Amniotic stem cell (primary cell): ENCODE measurements at places on chromosomes 6 and 20.

GRCh38 chr6:15109338-15110090 is 136.4 kb upstream of the JARID2 start:
- DNase-seq = no peak

DNA sequence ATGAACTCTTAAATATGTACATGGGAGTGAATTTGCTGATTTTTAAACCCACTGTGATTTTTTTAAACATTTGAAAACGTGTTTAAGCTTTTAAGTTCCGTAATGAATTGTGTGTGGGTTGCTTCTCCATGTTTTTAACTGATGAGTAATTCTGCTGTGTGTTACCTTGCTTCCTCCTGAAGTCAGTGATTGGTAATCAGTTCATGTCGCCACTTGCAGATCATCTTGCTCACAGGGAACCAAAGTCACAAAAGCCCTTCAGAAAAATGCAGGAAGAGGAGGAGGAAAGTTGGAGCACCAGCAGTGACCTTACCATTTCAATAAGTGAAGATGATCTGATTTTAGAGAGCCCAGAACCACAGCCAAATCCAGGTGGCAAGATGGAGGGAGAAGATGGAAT is 36.7 kb downstream of the KIZ start:
- no peak for DNase-seq

- no peak for DNase-seq
These were observed 33.0 kb upstream of the SLCO4A1 start for GRCh38 chr20:62609279-62609720.

GRCh38 chr20:56187534-56188165 is 60.9 kb upstream of the MC3R start:
- DNase-seq = no peak

DNA sequence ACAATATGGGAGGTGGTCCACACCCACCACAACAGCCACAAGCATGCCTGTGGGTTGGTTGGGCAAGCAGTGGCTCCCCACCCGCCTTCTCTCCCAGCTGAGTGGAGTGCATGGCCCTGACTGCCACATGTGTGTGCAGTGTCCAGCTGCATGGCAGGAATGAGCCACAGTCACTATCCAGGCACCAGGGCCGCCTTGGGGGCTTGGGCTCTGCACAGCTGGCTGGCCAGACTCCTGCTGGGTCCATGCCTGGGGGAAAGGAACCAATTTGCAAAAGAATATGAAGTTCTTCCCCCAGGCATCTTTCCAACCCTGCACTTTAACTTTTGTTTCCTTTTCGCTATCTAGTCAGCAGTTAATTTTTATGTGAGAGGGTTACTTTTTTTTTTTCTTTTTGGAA is 11.6 kb upstream of the ASCC3 start:
- no peak for DNase-seq

GRCh38 chr6:24584382-24584720 is 61.6 kb downstream of the KIAA0319 start:
- DNase-seq = no peak

- no peak for DNase-seq
These were observed 39.1 kb downstream of the NRN1 start for GRCh38 chr6:5967594-5967993.

GRCh38 chr6:117601811-117602150 is 530 bp downstream of the GOPC start:
- DNase-seq = no peak

DNA sequence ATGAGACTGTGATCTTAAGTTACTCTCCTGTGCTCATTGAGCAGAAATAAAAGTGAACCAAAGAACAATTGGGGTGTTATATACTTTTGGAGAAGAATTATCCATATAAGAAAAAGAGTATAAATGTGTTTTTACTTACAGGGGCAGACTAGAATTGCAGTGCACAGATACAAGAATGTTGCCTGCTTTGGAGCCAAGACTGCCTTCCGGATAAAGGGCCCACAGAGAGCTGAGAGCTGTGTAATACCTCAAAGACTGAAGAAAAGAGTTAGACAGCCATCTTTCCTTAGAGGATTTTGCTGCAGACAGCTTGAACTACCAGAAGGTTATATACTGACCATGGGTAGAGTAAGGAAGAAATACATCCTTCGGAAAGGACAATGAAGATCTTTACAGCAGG is 1235.5 kb upstream of the CITED2 start:
- no peak for DNase-seq

DNA sequence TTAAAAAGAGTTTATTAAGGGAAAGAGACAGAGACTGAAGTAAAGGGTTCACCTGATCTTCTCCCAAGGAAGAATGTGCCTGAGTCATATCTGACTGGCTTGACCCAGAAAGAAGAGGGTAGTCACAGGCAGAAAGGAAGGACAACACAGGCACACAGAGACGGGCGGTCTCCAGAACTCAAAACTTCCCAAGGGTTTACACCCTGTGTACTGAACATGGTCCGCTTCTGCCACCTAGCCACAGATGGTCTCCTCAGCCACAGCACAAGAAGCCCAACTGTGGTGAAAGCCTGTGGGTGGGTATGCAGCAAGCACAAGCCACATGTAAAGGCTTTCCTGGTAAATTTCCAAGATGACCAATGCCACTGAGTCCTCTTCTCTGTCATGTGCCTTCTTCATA is 17.2 kb downstream of the UNC5CL start:
- DNase-seq = peak; percentile 13

DNA sequence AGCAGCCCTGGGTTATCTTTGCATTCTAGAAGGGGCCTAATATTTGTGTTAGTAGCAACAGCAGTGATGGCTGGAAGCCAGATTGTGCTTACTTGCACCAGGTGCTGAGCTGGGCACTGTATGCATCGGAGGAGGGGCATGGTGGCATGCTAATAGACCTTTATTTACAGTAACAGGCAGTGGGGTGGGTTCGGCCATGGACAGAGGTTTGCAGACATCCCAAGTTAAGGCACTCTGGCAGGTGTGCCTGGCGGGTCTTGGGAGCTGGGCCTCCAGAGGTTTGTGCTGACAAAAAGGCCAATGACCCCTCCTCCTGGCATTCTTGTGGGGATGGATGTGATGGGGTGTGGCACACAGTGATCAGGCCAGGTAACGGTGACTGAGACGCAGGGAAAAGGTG is 39.0 kb upstream of the CD93 start:
- no peak for DNase-seq

DNA sequence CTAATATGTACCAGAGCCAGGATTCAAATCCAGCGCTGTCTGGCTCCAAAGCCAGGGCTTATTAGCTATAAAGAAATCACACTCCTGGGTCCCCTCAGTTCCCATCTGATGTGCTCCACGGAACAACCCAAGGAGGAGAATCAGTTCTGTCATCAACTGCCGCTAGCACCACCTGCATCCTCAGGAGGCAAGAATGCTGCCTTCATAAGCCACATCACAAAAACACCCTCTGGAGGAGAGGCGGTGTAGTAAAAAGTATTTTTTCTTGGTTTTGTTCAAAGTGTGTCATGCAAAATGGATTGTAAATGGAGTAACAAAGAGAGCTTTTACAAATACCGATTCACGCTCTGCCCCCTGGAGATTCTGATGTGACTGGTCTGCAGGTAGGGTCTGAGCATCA is 57.1 kb downstream of the TNFRSF21 start:
- DNase-seq = no peak

DNA sequence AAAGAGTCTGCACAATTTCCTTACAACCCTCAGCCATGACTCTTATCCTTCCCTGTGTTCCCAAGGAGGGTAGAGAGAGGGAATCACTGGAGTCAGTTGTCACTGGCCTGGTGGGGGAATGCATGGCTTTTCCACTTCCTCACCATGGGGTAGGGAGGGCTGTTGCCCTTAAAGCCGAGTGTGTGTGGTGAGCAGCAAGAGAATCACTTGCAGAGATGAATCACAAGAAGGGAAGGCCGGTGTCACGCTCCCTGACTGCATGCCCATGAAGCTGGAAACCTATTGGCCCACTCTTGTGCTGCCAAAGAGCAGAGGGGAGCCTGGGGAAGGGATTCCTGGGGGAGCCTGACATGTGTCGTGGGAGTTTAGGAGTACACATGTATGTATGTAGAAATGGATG is 18.1 kb upstream of the BMP6 start:
- DNase-seq = no peak

- no peak for DNase-seq
These were observed 192.3 kb downstream of the UTRN start for GRCh38 chr6:144477396-144477795.

DNA sequence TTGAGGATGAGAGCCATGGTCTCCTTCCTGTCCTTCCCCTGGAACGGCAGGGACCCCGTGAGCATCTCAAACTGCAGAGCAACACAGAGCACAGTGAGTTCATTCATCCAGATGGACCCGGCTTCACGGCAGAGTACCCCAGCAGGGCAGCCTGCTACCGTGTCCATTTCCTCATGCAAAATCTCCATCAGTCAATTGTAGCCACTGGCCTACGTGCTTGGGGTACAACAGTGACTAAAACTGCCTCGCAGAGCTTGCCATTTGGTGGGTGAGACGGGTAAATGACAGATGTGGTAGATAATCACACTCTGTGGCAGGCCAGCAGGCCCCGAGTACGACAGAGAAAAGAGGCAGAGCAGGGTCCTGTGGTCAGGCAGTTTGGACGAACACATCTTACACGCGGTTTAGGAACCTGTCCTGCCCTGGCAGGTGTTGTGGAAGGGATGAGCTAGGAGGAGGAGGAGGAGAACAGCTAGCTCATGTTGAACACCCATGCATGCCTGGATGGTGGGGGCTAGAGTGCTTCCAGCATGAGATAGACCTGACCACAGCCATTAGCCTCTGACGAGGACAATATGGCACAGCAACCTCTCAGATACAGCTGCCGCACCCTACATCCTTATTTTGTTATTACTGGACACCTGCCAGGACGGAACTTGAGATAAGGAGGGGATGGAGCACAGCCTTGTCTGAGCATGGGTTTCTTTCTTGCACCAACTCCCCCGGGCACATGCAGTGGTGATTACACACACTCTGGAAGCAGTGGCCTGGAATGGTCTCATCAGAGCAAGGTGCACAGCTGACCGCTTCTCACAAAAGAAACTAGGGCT is 95.6 kb downstream of the RAMACL start:
- no peak for DNase-seq

GRCh38 chr6:4588163-4588562 is 188.0 kb upstream of the CDYL start:
- DNase-seq = no peak

DNA sequence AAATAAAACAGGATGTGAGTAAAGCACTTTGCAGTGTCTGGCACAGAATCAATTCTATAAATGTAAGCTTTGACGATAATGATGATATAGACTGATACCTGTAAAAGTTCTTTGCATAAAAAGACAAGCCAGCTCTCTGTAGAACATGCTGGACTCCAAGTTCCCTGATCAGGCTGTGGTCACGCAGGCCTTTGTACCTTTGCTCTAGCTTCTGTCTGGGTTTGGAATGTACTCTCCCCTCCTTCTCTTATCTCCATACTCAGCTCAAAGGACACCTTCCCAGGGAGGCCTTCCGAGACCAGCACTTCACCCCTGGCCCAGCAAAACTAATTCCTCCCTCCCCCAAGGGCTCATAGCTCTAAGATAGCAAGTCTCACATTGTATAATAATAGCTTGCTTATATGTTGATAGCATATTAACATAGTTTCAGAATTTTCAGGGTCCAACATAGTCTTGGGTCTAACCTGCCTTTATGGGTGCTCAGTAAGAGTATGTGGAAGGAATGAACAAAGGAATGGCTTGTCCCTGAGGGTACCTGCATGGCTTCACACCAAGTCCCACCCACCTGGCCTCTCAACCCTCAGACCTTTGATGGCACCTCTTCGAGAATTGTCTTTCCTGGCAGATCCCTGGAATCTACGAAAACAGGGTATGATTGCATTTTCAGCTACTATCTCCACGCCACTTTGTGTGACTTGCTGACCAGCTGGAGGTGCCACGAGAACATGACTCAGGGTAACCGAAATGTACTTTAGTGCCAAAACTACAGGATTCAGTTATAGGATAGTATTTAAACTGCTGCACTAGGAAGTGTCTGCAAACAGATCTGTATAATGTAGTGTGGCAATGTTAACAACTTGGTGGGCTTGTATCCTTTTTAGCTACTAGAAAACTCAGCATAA is 41.7 kb upstream of the PIM1 start:
- DNase-seq = no peak

- no peak for DNase-seq
These were observed 24.5 kb upstream of the CARMIL1 start for GRCh38 chr6:25254671-25255070.

DNA sequence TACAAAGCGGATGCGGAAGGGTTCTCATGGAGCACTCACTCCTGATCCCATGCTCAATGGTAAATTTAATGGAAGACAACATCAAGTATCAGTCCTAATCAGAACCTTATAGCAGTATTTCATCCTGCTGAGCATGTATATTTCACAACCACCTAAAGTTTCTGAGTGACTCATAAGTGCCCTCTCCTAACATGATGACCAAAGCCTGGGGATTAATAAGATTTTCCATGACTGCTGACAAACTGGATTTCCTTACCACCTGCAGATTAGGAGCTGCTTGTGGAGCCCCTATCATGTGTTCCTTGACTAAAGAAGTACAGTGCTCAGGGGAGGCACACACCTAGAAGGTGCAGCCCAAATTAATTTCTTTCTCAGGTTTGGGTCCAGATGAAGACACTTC is 112.8 kb downstream of the INSM1 start:
- peak; percentile 16 for DNase-seq

GRCh38 chr6:13615792-13616120 is 621 bp downstream of the NOL7 start:
- no peak for DNase-seq

GRCh38 chr20:35788796-35789195 is 17.0 kb downstream of the PHF20 start:
- DNase-seq = no peak

- no peak for DNase-seq
These were observed 58.3 kb upstream of the TSHZ2 start for GRCh38 chr20:52913650-52914387.

- no peak for DNase-seq
These were observed 160.6 kb upstream of the MLN start for GRCh38 chr6:33964387-33964786.

- peak; percentile 35 for DNase-seq
These were observed 92.7 kb upstream of the SIRPA start for GRCh38 chr20:1802385-1803060.

DNA sequence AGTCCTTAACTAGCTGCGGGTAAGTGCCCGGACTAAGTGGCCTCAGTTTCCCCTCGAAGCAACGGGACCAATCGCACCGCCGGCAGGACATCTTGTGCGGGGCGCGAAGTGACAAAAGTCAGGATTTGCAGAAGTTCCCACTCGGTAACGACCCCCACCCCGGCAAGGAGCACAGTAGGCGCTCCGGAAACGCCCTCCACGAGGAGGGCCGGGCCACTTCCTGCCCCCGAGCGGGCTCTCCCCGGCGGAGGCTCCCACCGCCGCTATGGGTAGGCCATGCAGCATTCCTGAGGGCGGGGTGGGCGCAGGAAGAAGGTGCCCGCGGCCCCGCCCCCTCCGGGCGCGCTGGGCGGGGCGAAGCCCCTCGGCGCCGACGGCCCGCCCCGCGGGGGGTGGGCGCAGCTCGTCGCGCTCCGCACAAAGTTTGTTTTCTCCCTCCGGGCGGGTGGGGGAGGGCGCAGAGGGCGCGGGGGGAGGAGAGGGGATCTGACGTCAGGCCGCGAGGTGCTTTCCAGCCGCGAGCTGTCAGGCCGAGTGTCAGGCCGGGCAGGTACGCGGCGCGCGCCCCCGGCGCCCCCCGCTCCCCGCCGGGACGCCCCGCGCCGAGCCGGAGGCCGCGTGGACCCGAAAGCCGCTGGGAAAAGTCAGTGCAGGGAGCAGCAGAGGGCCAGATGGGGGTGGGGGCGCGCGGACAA is at the start of gene TGIF2:
Gene TGIF2, plus strand, starts transcription at position 495 of the 695 bp plus-strand sequence. CDS start 5,178 bp downstream, outside the sequence.
- peak; percentile 41 for DNase-seq
